ENCODE measurements at places on chromosomes 16 and 17.

DNA sequence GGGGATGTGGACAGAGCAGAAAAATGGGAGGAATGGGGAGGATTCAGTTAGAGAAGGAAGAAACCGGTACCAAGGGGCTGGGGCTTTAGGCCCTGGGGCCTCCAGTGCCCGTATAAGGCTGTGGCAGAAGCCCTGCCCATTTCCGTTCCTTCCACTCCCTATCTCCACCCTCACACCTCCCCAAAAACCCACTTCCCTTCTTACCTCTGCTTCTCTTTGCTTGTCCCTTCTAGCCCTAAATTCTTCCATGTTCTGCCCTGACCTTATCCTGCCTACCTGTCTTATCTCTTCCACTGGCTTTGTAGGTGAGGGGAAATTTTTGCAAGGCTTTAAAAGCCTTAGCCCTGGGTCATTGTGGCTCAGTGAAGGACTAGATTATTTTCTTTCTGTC lies 4.1 kb downstream of the RNF167 start:
- peak; percentile 87 for DNase-seq

GRCh38 chr17:152860-153420 lies 15.6 kb downstream of the SCGB1C2 start:
- DNase-seq = no peak

DNA sequence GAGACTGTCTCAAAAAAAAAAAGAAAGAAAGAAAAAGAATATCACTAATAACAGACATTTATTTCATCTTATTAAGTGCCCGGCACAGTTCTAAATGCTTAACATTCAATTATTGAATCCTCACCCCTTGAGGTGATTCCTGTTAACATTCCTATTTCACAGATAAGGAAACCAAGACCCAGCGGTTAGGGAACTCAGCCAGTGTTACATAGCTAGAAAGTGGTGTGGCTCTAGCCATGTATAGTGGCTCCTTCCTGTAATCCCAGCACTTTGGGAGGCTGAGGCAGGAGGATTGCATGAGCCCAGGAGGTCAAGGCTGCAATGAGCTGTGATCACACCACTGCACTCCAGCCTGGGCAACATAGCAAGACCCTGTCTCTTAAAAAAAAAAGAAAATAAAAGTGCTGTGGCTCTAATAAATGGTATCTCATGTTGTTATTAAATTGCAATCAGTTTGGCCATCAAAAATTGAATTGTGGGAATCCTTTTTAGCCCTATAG lies 28.1 kb downstream of the ZNRF1 start:
- DNase-seq = no peak

DNA sequence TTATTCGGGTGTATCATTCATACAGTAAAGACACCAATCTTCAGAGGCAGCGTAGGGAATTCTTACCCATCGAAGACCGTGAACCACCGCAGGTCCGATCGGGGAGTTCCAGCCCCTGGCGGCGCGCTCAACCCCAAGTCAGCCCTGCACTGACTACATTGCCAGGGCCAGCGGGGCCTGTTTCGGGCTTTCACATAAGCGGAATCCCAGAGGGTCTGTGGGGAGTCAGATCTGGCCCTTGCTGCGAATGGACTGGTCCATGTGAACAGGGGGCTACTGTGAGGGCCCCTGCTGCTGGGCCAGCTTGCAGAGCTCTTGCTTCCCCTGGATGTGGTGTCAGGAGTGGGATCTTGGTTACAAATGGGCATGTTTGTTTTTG lies 7.6 kb downstream of the PDE6G start:
- no peak for DNase-seq

DNA sequence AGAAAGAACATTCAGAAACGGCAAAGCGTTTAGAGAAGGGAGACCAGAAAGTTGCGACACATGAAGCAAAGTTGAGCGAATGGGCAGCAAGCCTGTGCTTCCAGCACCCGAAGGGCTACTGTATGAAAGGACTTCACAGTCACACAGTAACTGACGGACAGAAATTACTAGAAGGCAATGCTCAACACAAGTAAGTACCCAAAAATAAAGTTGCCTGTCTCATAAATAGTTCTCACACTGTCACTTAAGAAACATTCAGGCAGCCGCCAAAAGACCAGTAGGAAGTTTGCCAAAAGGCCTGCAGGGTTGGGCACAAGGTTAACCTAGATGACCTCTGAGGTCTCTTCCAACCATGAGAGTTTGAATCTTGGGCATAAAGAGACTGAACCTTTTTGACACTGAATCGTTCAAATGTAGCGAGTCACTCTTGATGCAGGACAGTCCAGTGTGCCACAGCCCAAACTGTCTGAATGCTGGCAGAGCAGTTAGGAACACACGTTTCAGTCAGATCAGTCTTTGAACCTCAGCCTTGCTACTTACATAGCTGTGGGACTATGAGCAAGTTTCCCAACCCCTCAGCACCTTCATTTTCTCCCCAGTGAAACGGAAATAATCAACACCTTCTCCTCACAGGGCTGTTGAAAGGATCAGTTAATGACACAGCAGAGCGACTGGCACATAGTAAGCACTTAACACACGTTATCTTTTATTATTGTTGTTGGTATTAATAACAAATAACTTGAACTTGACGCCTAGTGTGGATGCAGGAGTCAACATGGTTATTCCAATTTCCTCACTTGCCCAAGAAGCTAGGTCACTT lies 10.4 kb downstream of the NCBP3 start:
- DNase-seq = no peak

DNA sequence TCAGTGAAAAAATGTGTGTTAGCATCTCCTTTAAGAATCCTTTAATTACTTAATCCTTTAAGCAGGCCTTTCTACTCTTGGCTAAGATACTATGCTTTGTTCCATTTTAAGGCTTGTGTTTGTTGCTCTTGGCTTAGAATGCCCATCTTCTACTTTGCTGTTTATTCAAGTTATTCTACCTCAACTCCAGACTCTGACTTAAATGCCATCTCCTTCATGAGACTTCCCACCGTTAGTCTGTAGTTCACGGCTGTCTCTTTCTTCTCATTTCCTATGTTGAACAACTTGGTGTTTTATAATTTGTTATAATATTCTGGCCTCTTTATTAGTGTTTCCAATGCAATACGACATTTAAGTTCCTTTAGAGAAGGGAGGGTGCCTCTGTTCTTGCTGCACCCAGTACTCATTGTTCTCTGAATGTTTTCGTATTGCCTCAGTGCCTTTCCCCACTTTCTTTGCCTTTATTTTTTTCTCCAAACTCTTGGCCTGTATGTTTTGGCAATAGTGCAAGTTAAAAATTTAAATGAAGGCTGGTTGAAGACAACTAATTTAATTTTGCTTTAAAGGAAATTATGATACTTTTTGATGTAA lies 6.1 kb upstream of the KRT10 start:
- DNase-seq = no peak

DNA sequence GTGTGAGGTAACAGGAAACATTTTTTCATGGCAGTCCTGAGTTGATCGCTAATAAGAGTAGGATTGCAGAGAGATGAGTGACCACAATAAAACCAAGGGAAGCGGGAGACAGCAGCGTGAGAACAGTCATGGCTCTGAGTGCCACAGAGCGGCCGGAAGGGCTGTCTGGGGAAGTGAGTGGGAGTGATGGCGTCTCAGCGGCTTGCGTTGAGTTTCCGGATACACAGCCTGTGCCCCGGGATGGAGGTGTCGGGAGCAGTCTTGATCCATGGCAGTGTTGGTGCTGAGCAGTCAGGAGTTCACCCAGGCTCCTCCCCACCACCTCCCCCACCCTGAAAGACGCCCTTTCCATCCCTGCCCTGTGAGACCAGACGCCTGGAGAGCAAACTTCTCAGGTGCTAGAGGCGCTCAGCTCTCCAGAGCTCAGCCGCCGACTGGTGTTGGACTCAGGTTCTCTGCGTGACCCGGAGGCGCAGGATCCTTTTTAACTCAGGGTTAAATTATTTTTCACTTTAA lies 59.8 kb downstream of the BANP start:
- no peak for DNase-seq

- no peak for DNase-seq
These were observed 198.6 kb upstream of the EEF2KMT start for GRCh38 chr16:5296176-5296575.

DNA sequence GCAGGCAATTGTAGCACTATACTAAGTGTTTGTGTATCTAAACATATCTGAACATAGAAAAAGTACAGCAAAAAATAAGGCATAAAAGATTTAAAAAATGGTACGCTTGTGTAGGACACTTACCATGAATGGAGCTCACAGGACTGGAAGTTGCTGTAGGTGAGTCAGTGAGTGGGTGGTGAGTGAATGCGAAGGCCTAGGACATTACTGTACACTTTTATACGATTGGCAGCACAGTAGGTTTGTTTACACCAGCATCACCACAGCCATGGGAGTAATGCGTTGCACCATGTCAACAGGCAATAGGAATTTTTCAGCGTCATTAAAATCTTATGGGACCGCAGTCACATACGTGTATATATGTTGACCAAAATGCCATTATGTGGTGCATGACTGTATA lies 45.6 kb downstream of the DNAH9 start:
- DNase-seq = no peak

GRCh38 chr16:87150681-87151280 lies 166.4 kb downstream of the C16orf95 start:
- DNase-seq = no peak

- no peak for DNase-seq
These were observed 106.6 kb downstream of the ELAC2 start for GRCh38 chr17:12911239-12911638.

- DNase-seq = peak; percentile 87
These were observed 10.0 kb downstream of the ATP5PD start for GRCh38 chr17:75036643-75037268.

GRCh38 chr17:28582513-28582912 lies 5.8 kb upstream of the ALDOC start:
- no peak for DNase-seq

DNA sequence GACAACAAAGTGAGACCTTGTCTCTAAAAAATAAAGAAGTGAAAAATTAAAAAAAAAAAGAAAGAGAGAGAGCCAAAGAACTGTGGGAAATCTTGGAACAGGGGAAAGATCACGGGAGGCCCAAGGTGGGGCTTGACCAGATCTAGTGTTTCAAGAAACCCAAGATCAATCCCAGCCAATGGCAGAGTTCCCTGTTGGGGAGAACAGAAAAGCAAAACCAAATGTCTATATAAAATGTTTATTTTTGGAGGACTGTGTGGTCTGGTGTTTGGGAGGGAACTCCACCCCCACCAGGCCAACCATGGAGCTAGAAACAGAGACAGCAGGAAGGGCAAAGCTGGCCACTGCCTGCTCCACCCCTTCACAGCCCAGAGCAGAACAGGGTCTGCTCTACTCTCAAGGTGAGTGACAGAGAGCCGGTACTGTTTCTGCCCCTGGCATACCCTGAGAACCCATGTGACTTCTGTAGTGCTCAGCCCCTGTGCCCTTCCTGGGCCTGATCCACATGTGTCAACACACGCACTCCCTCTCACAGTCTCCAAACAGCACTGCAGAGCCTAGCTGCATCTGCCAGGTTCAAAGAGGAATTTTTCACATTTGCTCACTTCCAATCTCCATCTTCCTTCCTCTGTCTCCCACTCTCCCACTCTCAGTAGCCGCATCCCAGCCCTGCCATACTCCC lies 3.7 kb downstream of the TMEM101 start:
- DNase-seq = no peak

DNA sequence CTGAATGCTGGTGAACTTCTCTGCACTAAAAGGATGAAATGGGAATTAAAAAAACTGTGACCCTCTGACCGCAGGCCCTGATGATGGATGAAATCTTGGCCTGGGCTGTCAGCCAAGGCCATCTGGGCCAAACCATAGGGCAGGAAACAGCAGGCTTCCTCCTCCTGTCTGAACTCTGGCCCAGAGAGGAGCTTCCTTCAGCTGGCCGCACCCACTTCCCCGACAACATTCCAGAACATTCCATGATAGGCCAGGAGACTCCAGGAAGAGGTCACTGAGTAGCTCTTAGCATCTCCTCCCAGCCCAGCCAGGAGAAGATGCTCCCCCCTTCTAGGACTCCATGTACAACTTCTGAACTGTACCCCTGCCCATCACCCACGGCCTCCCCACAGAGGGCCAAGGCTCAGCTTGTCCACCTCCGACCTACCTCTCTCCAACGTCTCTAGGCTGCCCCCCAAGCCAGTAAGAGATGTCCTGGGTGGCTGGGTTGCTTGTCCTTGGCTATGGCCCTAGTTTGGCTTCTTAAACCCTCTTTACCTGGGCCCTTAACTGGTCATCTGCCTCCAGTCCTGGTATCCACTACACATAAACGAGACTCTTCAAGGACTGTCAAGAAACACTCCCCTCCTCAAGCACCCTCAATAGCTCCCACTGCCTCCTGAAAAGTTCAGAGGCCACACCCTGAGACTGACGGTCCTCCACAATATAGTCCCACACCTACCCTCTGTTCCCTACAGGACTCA lies 1.7 kb downstream of the RPH3AL start:
- DNase-seq = no peak

DNA sequence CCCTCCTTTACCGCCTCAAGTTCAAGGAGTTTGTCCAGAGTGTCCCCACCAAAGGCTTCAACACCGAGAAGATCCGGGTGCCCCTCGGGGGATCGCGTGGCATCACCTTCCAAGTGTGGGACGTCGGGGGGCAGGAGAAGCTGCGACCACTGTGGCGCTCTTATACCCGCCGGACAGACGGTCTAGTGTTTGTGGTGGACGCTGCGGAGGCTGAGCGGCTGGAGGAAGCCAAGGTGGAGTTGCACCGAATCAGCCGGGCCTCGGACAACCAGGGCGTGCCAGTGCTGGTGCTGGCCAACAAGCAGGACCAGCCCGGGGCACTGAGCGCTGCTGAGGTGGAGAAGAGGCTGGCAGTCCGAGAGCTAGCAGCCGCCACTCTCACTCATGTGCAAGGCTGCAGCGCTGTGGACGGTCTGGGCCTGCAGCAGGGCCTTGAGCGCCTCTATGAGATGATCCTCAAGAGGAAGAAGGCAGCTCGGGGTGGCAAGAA lies 1.1 kb downstream of the ARL4D start:
- no peak for DNase-seq

DNA sequence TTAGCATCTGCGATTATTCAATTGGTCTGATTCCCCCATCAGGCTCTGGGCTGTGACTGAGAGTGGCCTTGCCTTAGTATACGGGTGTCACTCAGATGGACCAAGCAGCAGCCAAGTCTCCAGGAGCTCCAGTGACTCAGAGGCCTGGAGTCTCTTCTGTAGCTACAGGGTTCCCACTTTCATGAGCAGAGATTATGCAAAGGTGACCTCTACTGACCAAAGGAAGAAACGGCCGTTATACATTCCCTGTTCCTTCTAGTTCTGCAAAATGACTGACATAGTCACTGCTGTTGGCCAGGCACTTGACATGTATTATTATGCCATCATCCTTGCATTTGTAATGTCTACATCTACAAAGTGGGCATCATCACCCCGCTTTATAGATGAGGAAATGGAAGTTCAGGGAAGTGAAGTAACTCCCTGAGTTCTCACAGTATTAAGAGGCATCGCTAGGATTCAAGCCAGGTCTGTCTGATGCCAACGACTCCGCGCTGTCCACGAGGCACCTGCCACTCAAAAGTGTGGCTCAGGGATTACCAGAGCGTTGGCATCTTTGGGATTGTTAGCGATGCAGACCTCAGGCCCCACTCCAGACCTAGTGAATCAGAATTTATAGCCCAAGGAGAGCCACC lies 23.3 kb downstream of the SLC38A7 start:
- peak; percentile 31 for DNase-seq

- DNase-seq = no peak
These were observed 186.6 kb downstream of the WWOX start for GRCh38 chr16:78286065-78286464.

- DNase-seq = no peak
These were observed at the start of gene SCARF1 for GRCh38 chr17:1645207-1646171. TSS of gene SCARF1 (minus strand) at chr17:1645732. CDS start at chr17:1645697, 35 bp downstream.

- no peak for DNase-seq
These were observed 5.1 kb downstream of the PLCD3 start for GRCh38 chr17:45127207-45127547.
